Lower lobe of right lung (tissue), 2 donors: ENCODE measurements at places on chromosomes 2 and 18. TPM values are rescaled to one million over a fixed set of nuclear protein-coding genes. Genes with fewer than 3 reads are reported as not detected.

GRCh38 chr2:112093216-112093615 is 38.1 kb downstream of the TMEM87B start:
- peak overlapping the region; percentile 42 for H3K27ac ChIP-seq
- no peaks in the 10 kb centered on the region for H3K27me3 ChIP-seq
- peaks cover 18% of the 10 kb centered on the region for H3K4me1 ChIP-seq
- peaks cover 71% of the 10 kb centered on the region for H3K36me3 ChIP-seq
- DNase-seq: no peak
- H3K4me3 ChIP-seq: no peak overlapping the region

DNA sequence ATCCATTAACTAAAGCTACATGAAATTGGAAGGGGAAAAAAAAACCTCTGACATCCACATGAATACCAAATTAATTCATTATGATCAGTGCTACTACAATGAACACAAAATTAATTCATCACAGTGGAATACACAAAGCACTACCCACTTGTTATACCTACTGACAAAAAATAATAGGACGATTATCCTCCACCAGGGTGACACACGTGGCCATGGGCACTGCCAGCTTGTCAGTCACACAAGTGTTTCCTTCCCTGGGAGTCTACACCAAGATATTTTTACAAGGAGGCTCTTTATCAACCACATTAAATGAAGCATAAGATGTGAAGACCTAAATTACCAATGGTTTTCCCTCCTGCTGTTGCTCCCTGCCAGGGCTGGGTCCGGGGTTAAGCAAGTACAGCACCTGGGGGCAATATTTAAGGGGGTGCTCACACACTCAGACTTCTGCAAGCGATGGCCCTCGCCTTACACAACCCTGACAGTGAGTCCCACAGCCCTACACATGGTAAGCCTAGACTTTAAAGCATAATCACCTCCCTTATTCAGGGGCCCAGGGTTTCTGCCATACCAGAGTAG is 90.1 kb downstream of the TCF4 start:
- no peaks in the 10 kb centered on the region for H3K27me3 ChIP-seq
- no peak overlapping the region for H3K4me3 ChIP-seq
- H3K4me1 ChIP-seq: peaks cover 13% of the 10 kb centered on the region

DNA sequence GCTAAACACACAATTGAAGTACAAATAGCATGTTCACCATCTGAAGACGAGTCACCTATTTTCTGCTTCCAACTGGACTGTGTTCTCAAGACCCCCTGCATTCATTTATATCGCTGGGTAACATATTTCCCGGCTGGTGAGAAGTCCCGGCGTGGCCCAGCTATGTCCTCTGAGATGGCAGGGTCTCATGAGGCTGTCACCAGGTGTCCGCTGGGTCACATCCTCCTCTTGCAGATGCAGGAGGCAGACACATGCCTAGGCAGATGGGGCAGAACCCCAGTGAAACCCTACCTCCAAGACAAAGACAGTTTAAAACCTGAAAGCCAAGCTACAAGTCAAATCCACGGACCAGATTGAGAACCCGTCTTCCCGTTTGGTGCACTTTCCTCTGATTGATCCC is 36.8 kb upstream of the UBE2F start:
- H3K27ac ChIP-seq: no peak overlapping the region
- H3K4me1 ChIP-seq: peaks cover 7% of the 10 kb centered on the region
- H3K27me3 ChIP-seq: no peaks in the 10 kb centered on the region
- no peak for DNase-seq
- no peak overlapping the region for H3K4me3 ChIP-seq

GRCh38 chr2:99448556-99448955 is 41.3 kb downstream of the REV1 start:
- H3K27me3 ChIP-seq: no peaks in the 10 kb centered on the region
- no peak overlapping the region for H3K27ac ChIP-seq
- no peak for DNase-seq
- peaks cover 55% of the 10 kb centered on the region for H3K36me3 ChIP-seq

Gene ABCA12
- not detected for total RNA-seq

Gene GAD1
- not detected for total RNA-seq

DNA sequence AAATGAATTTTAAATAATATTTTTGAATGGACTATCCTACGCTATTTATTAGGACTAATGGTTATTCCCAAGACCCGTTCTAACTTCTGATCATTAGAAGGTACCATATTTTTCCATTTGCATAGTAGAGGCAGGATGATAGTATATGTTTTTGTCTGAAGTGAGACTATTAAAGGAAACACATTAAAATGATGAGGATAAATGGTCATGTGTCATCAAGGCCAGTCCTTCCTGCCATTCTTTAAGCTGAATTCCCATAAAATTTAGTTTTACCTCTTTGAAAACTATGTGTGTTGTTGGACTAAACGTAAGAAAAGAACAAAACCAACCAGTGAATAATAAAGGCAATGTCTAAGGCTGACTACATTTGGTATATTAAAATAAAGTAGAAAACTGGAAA is 121.8 kb downstream of the SLC8A1 start:
- no peak overlapping the region for H3K4me3 ChIP-seq
- no peak overlapping the region for H3K27ac ChIP-seq
- no peak for DNase-seq
- no peaks in the 10 kb centered on the region for H3K4me1 ChIP-seq
- H3K36me3 ChIP-seq: no peaks in the 10 kb centered on the region

GRCh38 chr18:75845413-75845812 is 417.9 kb upstream of the SMIM21 start:
- no peak overlapping the region for H3K4me3 ChIP-seq
- no peaks in the 10 kb centered on the region for H3K36me3 ChIP-seq
- H3K27ac ChIP-seq: no peak overlapping the region

GRCh38 chr2:221444106-221444505 is 128.0 kb downstream of the EPHA4 start:
- peaks cover 11% of the 10 kb centered on the region for H3K36me3 ChIP-seq
- no peak overlapping the region for H3K27ac ChIP-seq
- peaks cover 9% of the 10 kb centered on the region for H3K4me1 ChIP-seq
- no peak overlapping the region for H3K4me3 ChIP-seq
- H3K27me3 ChIP-seq: no peaks in the 10 kb centered on the region
- DNase-seq: no peak
